ENCODE measurements at places on chromosomes 6 and 20.

- peak; percentile 89 for DNase-seq
Observed at GRCh38 chr6:23176883-23177282, 607.5 kb downstream of the HDGFL1 start.

DNA sequence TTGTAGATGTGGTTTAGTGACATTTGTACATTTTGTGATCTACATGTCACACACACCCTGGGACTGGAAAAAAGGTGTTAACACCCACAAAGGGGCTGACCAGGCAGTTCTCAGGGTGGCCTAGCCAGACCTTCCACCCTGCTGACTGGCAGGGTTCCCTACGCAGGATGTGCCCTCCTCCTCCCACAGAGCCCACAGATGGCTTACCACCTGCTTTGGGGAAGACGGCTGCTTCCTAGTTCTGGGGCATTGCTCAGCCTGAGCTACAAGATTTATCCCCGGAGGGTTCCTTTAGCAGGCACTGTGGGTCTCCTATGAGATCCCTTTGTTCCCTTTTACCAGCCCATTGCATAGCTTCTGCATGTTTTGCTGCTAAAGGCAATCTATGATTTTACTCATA is 35.1 kb downstream of the SNAP25 start:
- no peak for DNase-seq

DNA sequence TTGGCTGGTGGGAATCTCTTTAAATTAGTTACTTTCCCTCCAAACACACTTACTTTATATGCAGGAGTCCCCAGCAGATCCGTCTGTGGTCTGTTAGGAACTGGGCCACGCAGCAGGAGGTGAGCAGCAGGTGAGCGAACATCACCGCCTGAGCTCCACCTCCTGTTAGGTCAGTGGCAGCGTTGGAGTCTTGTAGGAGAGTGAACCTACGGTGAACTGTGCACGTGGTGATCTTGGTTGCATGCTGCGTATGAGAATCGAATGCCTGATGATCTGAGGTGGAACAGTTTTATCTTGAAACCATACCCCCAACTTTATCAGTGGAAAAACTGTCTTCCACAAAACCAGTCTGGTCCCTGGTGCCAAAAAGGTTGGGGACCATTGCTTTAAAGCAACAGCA is 5.0 kb downstream of the SERPINB6 start:
- no peak for DNase-seq

GRCh38 chr6:138541823-138542481 is 42.7 kb upstream of the NHSL1 start:
- DNase-seq: no peak

DNA sequence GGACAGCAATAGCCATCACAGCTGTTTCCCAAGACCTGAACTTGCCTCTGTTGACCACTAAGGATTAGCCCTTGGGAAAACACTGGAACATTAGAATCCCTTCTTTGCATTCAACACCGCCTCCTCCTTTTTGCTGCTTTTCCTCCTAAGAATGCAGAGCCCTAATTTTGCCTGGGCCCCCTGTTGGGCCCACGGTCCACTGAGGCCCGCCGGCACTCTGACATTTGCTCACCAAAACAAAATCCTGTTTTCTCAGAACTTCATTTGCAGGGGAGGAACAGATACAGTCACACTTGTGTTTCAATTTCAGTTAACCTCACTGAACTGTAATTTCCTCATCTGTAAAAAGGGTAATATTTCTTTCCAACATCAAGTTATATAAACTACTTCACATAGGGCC is 116.0 kb upstream of the JARID2 start:
- no peak for DNase-seq

- no peak for DNase-seq
Observed at GRCh38 chr6:167806061-167806700, 20.5 kb upstream of the AFDN start.

DNA sequence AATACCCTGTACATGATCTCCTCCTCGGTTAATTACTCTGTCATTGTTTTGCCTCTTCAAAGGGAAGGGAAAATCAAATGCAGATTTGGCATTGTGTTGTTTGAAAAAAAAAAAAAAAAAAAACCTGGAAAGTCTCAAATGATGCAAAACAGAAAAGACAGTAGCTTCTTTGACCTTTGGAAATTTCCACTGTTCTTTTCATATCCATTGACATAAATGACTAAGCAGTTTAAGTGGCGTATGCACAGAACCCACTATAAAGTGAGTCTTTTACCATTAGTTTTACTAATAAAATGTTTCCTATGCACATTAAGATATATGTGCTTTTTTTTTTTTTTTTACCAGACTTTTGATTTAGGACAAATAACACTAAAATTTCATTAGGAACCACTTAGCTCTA is 704.3 kb downstream of the TFAP2A start:
- DNase-seq: no peak

DNA sequence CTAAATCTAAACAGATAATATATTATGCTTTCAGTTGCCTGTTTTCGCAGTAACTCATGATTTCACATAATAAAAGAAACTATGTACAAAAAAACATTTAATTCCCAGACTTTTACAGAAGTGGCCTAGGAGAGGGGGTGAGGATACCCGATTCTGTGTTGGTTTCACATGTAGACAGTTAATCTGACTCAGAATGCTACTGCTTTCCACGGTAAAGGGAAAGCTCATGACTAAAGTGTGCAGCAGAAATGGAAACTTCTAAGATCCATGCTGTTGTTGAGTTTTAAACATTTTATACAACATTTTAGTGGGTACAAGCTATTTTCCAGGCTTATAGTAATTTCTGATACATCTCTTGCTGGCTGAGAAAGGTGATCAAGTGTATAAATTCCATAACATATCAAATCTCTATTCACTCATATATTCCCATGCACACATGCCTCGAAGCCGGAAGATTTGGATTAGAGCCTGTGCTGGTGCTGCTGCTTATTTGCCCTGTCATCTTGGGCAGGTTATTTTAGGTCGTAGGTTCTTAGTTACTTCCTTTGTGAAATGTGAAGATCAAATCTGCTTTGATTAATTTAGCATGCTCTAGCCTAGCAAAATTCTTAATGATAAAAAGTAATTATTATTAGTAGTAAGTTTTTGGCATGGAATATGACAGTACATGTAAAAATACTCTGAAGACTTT is 896.7 kb upstream of the MAP3K7 start:
- DNase-seq: no peak

DNA sequence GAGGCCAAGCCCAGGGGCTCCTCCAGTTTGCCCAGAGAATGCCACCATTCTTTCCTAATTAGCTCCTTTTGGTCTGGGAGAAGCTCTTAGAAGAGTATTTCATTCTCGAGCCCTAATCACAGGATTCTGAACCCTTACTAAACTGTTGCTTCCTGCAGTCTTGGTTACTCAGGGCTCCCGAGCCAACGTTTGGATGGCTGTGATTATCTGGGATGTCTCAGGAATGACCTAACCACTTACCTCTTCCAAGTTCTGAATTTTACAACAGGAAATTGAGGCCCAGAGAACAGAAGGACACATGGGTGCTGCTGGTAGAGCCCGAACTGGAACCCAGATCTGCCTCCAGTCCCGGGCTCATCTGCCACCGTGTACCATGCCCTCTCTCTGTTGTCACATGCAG is 22.2 kb upstream of the PNPLA1 start:
- no peak for DNase-seq

GRCh38 chr20:32638848-32639247 is 34.9 kb downstream of the C20orf203 start:
- DNase-seq: peak; percentile 58

DNA sequence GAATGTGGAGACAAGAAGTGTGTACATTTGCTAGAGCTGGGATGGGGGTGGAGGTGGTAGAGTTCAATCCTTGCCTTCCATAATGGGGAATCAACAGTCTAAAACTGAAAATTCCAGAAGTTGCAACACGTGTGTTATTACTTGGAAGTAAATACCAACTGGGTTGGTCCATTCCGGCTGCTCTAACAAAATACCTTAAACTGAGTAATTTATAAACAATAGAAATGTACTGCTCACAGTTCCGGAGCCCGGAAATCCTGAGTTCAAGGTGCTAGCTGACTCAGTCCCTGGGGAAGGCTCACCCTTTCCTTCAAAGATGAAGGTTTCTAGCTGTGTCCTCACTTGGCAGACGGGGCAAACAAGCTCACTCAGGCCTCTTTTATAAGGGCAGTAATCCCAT is 59.0 kb downstream of the RIN2 start:
- no peak for DNase-seq

DNA sequence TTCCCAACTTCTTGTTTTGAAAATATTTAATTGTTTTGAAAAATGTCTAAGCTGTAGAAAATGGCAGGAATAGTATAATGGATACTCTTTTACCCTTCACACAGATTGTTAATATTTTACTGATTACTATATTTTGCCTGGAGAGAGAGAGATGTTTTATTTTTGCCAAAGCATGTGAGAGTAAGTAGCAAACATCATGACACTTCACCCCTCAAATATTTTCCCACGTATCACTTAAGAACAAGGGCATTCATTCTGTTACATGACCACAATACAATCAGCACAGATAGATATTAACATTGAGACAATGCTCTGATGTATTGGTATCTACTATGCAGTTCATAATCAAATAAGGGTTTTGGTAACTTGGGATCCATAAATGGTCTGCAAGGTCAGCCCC is 116.5 kb downstream of the CCDC170 start:
- no peak for DNase-seq

- no peak for DNase-seq
Observed at GRCh38 chr20:63394069-63394919, 33.1 kb upstream of the CHRNA4 start.

DNA sequence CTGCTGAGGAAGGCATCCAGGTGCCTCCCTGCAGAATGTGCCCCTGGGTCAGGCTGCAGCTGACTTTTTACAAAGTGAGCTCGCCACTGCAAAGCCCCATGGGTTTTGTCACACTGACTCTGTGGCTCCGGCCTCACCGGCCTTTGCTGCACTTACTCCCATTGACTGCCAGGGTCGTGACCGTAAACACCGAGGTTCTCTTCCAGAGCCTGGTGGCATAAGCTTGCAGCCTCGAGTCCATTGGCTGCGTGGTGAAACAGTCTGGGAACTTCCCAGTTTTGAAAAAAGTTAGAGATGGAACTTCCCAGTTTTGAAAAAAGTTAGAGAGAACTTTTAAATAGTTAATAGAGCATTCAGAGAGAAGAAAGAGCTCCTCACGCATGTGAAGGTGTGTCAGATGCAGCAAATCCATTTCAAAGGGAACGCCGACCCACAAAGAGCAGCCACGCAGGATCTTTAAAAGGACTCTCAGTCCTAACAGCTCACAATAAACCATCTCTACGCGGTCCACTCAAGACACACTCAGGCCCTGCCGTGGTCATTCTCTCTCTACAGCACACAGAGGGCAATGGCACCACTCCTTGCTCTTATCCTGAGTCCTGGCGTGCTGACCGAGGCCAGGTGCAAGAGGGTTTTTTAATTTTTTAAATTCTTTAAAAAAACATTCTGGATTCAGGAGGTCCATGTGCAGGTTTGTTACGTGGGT is 12.8 kb downstream of the RAMACL start:
- DNase-seq: no peak

DNA sequence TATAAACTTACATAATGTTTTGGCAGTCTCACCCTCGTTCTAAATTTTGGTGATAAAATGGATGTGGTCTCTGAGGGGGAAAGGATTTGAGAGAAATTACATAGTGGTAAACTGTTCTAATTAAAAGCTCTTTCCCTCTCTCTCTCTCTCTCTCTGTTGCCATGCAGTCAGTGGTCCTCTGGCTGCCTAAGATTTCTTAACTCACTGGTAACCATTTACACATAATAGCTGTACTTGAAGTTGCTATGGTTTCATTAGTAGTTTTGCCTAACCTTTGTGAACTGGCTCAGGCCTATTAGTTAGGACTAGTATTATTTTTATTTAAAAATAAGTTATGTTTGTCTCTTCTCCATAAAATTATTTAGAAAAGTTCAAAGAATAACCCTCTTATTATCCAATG is 42.0 kb downstream of the MAPK14 start:
- no peak for DNase-seq

- DNase-seq: peak; percentile 45
Observed at GRCh38 chr6:1724616-1725015, 114.9 kb downstream of the FOXC1 start.

- no peak for DNase-seq
Observed at GRCh38 chr6:20020526-20020925, 183.4 kb downstream of the ID4 start.

DNA sequence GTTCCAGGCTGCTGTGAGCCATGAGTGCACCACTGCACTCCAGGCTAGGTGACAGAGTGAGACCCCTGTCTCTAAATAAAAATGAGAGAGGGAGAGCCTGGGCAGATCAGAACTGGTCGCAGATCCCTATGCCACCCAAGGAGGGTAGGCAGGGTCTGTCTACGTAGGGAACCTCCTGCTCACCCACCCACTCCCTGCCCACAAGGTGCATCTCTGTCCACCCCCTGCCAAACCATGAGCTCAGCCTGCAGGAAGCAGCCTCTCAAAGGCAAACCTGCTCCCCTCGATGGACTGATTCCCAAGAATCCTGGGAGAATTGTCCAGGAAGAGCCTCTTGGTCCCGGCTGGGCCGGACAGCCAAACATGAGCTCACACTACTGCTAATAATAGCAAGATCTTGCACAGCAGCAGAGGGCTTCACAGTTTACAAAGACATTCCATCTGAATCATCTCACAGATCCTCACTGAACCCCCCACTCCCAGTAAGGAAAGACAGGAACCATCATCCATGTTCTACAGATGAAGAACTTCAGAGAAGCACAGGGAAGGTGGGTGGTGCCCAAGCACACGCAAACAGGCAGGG is 27.8 kb upstream of the TLDC2 start:
- DNase-seq: no peak

DNA sequence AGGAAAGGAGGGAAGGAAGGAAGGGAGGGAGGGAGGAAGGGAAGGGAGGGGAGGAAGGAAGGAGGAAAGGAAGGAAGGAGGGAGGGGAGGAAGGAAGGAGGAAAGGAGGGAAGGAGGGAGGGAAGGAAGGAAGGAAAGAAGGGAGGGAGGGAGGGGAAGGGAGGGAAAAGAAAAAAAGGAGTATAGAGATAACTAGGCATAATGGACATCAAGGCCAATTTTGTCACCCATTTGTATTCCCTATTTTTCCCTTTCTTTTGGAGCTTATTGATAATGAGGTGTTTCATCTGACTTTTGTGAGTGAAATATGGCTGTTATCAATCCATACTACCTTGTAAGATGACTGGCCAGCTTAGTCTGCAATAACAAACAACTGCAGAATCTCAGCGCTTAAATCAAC is 282.0 kb upstream of the FLRT3 start:
- DNase-seq: no peak
